ENCODE measurements at places on chromosomes 7 and 10.
A peak's percentile ranks its signal among the peaks of the same experiment; 100 is the strongest.

DNA sequence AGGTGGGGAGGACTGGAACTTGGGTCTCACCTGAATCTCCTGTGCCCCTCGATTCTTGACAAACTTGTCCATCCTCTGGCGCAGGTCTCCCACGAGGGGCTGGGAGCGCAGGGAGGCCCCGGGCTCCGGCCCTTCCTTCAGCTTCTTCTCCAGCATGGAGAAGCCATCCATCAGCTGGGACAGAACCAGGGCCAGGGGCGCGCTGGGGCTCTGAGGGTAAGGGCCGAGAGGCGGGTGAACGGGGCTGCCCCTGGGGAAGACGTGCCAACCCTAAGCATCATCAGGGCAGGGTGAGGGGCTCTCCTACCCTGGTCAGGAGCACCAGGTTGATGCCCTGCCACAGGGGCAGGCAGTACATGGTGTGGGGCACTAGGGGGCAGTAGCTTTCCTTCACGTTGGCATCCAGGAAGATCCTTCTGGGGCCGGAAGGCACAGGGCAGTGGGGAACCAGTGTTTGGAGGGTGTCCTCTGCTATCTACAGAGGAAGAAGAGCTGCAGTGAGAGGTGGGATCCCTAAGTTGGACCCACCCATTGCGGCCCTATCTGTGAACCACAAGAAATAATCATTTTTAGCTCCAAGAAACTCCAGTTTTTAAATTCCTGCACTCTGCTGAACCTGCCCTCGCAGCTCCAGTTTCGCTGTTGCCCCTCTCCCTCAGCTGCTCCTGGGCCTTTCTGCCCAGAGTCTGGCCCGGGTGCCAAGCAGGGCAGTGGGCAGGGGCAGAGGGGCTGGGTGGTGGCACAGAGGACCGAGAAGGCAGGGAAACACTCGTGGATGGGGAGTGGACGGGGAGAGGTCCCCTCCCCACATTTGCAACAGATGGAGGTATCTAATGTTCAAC, 10.8 kb upstream of the PYROXD2 start:
- no peak for DNase-seq

DNA sequence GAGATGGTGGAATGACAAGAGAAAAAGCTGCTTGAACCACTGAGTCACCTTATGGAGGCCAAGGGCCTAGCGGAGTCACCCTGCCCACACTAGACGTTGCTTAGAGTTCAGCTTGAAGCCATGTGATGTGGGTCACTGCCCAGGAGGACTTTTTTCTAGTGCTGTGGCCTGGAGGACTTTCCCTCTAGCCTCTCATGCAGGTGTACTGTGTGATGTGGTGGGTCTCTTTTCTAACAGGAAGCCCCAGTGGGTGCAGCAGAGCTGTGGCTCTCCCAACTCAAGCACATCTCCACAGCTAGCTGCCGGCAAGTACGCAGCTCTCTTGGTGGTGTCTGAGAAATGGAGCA, 13.6 kb downstream of the POR start:
- no peak for DNase-seq

DNA sequence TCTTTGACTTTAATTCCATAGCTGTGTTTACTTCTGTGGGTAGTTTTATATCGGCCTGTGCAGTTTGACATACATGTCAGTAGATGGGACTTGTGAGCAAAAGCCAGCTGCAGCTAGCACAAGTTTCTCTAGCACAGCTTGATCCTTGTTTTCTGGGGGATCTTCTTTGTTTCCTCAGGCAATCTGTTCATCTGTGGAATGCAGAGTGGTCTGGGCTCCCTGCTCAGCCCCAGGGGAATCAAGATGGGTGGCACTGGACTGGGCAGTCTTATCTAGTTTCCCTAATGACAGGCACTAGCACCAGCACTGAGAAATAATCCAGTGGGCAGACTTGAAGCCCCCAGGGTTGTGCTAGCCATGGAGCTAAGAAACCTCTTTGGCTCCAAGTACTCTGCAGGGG, 40.8 kb downstream of the CYP2C19 start:
- no peak for DNase-seq

- DNase-seq, result no peak
These were observed 945 bp downstream of the ADO start for GRCh38 chr10:62805231-62806099.

GRCh38 chr7:102918845-102919244, 6.0 kb downstream of the LRRC17 start:
- no peak for DNase-seq

- no peak for DNase-seq
These were observed 758.0 kb downstream of the TYW1 start for GRCh38 chr7:67754651-67755050.

GRCh38 chr7:36736899-36737211, 12.6 kb upstream of the AOAH start:
- no peak for DNase-seq

- no peak for DNase-seq
These were observed 1.4 kb upstream of the SVIL start for GRCh38 chr10:29636178-29636577.

GRCh38 chr10:83880252-83880791, 259.0 kb upstream of the GHITM start:
- DNase-seq, result no peak

- DNase-seq, result no peak
These were observed 147.9 kb downstream of the ZMYND11 start for GRCh38 chr10:283140-283479.

DNA sequence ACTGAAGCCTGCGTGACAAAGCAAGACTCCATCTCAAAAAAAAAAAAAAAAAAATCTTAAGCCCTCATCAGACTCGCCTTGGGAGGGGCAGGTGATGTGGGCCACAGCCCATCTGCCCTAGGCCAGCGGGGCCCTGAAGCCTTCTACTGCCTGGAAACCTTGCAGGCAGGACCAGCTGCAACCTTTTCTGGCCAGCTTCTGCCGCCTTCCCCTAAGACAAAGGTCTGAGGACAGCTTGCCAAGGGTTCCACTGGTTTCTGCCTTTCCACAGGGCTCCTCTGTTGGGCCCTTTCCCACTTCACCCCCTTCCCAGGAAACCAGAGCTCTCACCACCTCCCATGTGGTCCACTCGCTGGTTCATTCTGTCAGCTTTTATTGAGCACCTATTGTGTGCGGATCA, 35.2 kb downstream of the UBTD1 start:
- no peak for DNase-seq

DNA sequence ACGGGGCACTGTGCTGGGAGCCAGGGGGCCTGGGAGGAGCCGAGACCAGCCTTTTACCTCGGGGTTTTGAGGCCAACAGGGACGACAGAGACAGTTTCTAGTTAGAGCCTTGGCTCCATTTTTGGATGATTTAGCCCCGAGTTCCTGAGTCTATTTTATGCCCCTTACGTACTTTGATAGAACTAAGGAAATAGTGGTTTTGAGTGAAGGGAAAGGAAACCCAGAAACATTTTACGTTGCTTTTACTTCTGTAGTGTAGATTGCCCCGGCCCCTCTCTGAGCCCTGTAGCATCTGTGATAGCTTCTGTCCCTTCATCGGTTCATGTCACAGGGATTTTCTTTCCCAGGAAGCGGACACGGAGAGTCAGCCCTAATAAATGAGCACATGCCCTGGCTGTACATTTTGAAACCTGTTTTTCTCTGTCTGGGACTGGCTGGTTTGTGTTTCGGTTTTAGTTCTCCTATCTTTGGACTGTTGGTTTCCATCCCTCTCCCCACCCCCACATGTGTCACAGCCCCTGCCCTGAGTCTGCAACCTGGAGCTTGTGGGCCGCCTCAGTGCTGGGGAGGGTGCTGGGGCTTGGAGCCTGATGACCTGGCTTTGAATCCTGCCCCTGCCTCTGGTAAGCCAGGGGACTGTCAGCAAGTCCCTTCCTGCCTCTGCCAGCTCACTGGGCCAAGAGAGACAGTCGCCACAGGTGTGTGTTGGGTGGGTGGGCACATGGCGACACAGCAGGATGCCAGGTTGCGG, 6.9 kb upstream of the ORAI2 start:
- DNase-seq, result peak; percentile 41

DNA sequence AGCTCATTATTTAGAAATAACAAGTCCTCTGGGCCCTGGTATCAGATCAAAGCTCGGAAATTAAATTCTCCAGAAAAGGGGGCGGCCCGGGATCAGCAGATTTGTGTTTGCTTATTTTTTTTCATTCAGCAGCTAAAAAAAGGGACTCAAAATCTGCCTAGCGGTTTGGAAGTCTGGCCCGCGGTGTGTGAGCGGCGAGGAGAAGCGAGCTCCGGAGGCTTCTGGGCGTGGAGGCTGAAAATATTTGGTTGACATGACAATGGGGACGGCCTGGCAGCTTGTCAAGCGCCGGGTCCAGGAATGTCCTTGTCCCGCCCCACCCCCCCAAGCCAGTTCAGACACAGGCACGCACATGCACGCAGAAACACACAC, 43.4 kb downstream of the FOXL3 start:
- DNase-seq, result no peak
